ENCODE measurements at places on chromosomes 13 and 19. TPM values are rescaled to one million over a fixed set of nuclear protein-coding genes. Genes with fewer than 3 reads are reported as not detected.

Gene GFY
- not detected for total RNA-seq

Gene IGFL3
- 0.78 TPM for total RNA-seq

Gene RAD23A
- total RNA-seq: 122 TPM

Gene CGB2
- total RNA-seq: not detected

Gene NMRK2
- total RNA-seq: not detected

Gene STOML3
- total RNA-seq: not detected

Gene TEX29
- not detected for total RNA-seq

Gene CYP4F8
- total RNA-seq: not detected

Gene OR7A5
- not detected for total RNA-seq

Gene FGF22
- total RNA-seq: not detected

Gene ATP12A
- 0.87 TPM for total RNA-seq

Gene DHDH
- 0.11 TPM for total RNA-seq

Gene FFAR1
- not detected for total RNA-seq

Gene RFPL4AL1
- total RNA-seq: not detected

Gene ZNF284
- 0.86 TPM for total RNA-seq

Gene ETV2
- 0.23 TPM for total RNA-seq

Gene SLC10A2
- total RNA-seq: not detected

Gene FBN3
- not detected for total RNA-seq

Gene SCEL
- 2.5 TPM for total RNA-seq

Gene SIGLEC10
- total RNA-seq: not detected

Gene ZNF296
- total RNA-seq: 0.55 TPM

Gene RPL18
- 2,779 TPM for total RNA-seq

Gene PNPLA6
- total RNA-seq: 75.9 TPM

Gene BABAM1
- 62.6 TPM for total RNA-seq

Gene CCNE1
- 12.4 TPM for total RNA-seq

Gene UNC13A
- 0.55 TPM for total RNA-seq

Gene MBD3
- 97.8 TPM for total RNA-seq

Gene ZNF610
- total RNA-seq: 2.6 TPM

Gene UBE2L5
- not detected for total RNA-seq

Gene PSMC4
- 157 TPM for total RNA-seq

Gene FFAR2
- total RNA-seq: not detected

Gene ZNF525
- 6.1 TPM for total RNA-seq

Gene AP3D1
- 86.9 TPM for total RNA-seq

Gene WDR87
- total RNA-seq: not detected

Gene ZNF540
- 0.08 TPM for total RNA-seq

Gene ZNF491
- total RNA-seq: 0.11 TPM

Gene FGF14
- total RNA-seq: not detected

Gene NXNL1
- not detected for total RNA-seq

Gene C19orf85
- not detected for total RNA-seq

Gene CGB3
- total RNA-seq: not detected

Gene HPN
- 2.7 TPM for total RNA-seq

Gene KLK10
- total RNA-seq: 10.3 TPM

Gene SHISA7
- total RNA-seq: not detected

Gene ZSCAN22
- total RNA-seq: 2.0 TPM

Gene SLC7A10
- total RNA-seq: not detected

Gene ZNF154
- 2.0 TPM for total RNA-seq

Gene ZNF20
- 0.61 TPM for total RNA-seq

Gene STAP2
- total RNA-seq: 103 TPM

Gene CD79A
- not detected for total RNA-seq

Gene NLRP5
- total RNA-seq: not detected

All from hair follicular keratinocyte (primary cell).